ENCODE measurements at places on chromosomes 2 and 18.
A peak's percentile ranks its signal among the peaks of the same experiment; 100 is the strongest.

- DNase-seq, result peak; percentile 77
Measured at GRCh38 chr18:47100212-47100831, 50.0 kb downstream of the HDHD2 start.

- DNase-seq, result no peak
Measured at GRCh38 chr2:64165706-64166105, 21.5 kb upstream of the PELI1 start.

DNA sequence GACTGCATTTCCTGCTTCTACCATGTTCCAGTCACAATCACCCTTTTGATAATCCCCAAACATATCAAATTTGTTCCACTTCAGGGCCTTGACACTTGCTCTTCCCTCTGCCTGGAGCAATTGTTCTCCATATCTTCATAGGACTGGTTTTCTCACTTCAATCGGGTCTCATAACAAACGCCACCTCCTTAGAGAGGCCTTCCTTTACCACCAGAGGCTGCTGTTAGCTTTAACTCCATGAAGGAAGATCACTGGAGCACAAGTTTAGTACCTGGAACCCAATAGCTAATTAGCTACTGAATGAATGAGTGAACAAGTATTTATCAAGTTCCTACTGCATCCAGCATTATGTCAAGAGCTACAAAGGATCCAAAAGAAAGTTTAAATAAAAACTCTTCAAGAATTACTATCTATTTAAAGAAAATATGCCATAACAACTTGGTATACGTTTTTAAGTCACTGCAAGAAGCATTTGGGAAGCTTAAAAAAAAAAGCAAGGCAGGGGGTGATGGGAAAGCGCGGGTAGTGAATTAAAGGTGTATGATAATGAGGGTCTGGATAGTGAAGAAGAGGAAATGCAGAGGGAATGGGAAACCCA, 58.8 kb downstream of the BAZ2B start:
- peak; percentile 63 for DNase-seq

DNA sequence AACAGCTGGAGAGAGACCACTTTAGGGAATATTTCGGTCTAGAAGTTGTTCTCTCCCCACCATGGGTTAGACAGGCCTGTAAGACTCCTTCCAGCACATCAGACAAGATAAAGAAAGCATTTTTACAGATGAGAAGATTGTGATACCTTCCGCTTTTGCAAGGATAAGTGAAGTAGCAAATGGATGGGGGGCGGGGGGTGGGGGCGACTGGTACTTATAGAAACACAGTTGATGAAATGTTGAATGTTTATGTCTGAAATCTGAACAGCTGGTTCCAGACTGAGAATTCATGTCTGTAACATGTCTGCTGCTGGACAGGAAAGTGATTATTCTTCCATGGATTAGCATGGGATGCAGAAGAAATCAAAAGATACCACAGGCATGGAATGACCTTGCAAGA, 90.5 kb upstream of the FN1 start:
- no peak for DNase-seq

DNA sequence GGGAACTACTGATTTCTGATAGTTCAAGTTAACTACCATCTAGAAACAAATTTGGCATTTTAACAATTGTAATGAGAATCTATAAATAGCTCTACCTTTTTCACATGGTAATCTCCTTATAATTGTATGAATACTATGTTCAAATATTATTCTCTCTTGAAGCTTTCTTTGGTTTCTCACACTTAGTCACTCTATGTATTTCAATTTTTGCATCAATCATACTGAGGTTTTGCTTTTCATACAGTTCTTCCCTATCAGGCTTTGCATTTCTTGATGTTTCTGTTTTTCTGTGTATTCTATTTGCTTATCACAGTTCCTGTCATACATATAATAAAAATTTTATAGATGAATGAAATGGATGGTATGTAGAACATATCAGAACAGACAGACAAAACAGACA, 16.0 kb downstream of the VPS54 start:
- no peak for DNase-seq

GRCh38 chr2:101433465-101433864, 41.4 kb downstream of the RFX8 start:
- DNase-seq, result no peak

Data from hematopoietic multipotent progenitor cell treated with erythropoietin and hydrocortisone succinate and interleukin-3 and kit ligand, for 6 days (in vitro differentiated cells).